ENCODE measurements at places on chromosomes 3 and 15.

DNA sequence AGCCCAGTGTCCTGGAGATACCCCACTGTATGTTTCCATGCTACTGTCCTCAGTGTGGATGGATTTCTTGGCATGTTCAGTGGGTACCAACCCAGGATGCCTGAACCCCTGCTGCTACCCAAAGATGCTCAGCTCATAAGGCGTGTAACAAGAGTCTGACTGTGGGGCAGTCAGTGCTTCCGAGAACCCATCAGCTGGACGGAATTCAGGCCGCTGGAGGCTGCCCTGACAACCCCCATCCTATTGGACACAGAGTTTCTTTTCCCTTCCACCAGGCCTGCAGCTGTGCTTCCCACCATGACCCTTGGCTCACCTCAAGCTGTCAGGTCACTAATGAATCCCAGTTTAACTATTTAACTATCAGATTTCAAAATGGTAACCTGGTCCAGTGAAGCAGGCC, 224.1 kb upstream of the FEZF2 start:
- DNase-seq: no peak

DNA sequence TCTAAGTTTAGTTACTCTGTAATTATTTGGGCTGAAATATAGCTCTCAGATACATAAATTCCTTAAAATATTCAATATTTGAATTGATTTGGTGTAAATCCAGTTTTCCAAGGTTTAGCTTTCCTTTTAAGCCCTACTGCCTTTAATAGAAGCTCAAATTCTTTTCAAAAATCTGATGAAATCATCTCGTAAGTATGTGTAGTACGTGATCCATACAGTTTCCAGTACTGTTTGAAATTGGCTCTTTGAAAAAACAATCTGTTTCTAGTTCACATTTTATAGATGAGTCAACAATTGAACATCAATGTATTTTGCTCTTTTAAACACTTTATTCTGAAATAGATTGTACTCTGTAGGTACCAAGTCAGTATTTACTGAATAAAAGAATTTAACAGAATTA, 84.2 kb downstream of the LRRC49 start:
- no peak for DNase-seq

DNA sequence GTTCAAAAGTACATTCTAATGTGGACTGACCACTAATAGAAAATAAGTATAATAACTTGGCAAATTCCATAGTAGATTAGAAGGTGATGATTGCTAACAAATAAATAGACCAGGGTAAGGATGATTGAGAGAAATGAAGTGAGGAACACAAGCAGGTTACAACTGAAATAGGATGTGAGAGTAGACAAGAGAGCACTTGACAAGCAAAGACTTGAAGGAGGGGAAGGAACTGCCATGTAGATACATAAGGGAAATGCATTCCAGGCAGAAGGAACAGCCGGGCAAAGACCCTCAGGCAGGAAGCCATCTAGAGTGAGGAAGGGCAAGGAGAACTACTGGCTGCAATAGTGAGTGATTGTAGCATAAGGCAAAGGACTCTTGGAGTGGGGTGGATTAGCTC, 5.0 kb downstream of the PLA1A start:
- no peak for DNase-seq

- no peak for DNase-seq
Observed at GRCh38 chr3:86989611-86990010, 1.3 kb downstream of the VGLL3 start.

GRCh38 chr3:67349551-67350174, 304.7 kb downstream of the SUCLG2 start:
- DNase-seq: peak; percentile 28

DNA sequence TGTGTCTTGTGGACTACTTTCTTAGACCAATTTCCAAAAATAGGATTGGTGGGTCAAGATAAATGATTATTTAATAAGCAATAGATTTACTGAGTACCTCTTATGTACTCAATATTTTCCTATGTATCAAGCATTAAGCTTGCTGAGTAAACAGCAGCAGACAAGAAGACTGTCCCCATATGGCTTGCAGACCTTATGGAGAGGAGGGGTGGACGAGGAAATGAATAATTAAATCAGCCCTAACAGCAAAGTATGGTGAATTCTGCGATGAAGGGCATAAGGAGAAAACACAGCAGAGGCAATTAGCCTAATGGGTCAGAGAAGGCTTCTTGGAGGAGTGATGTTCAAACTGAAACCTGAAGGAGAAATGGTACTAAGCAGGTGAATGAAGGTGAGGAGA, 45.1 kb downstream of the ACP3 start:
- DNase-seq: no peak

DNA sequence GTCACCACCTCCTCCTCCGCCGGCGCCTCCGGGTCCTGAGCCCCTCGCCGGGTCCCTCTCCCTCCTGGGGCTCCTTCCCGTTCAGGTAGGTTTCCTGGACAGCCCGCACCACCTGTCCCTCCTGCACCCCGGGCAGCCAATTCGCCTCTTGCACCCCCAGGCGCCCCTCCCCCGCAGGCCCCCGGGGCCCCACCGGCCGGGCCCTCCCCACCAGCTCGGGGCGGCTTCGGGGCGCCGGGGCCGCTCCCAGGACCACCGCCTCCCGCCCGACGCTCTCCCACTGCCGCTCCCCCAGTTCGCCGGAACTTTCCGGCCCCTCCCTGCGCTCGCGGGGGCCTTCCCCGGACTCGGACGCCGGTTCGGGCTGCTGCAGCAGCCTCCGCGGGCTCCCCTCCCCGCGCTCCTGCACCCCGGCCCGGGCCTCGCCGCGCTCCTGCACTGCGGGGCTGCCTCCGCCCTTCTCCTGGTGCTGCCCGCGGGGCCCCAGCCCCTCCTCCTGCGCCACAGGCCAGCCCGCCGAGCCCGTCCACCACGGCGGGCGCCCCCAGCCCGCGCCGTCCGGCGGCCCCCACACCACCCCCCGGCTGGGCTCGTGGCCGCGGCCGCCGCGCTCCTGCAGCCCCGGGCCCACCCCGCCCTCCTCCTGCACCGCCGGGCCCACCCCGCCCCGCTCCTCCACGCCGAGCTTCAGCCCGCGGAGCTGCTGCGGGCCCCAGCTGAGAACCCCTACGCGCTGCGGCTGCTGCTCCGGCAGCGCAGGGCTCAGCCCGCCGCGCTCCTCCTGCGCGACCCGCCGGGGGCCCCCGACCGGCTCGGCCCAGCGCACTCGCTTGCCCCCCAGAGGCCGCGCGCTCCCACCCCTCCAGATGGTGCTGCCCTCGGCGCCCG, 587 bp upstream of the TNK2 start:
- no peak for DNase-seq

GRCh38 chr3:179266701-179267211, 15.8 kb upstream of the KCNMB3 start:
- DNase-seq: no peak

DNA sequence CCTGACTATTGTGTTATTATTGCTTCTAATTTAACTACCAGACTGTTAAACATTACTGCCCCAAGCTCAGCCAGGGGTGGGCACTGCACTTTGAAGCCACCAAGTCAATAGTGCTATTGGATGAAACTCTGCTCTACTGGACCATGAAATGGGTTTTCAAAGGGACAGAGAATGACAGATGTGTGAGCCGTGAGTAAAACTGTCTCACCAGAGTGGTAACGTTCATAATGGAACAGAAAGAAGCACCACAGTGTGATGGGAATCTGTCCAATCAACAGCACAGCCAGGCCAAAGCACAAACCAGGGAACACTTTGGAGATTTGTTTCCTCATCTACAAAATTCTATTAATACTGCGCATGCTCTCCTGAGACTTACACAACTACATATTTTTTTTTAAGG, 171.8 kb upstream of the LPP start:
- DNase-seq: no peak

All from stimulated activated CD4-positive, alpha-beta T cell treated with anti-CD3 and anti-CD28 coated beads, Interleukin-2, amount 100 ng/mL, for 48 hours (primary cell).